ENCODE measurements at places on chromosomes 2 and 18. TPM values are rescaled to one million over a fixed set of nuclear protein-coding genes. Genes with fewer than 3 reads are reported as not detected.

IL36A gene
- not detected for polyA plus RNA-seq

- DNase-seq: no peak
These were observed 16.3 kb downstream of the CROCC2 start for GRCh38 chr2:240922245-240922981.

- DNase-seq: no peak
These were observed 672.3 kb upstream of the REG3G start for GRCh38 chr2:78353168-78353567.

DNA sequence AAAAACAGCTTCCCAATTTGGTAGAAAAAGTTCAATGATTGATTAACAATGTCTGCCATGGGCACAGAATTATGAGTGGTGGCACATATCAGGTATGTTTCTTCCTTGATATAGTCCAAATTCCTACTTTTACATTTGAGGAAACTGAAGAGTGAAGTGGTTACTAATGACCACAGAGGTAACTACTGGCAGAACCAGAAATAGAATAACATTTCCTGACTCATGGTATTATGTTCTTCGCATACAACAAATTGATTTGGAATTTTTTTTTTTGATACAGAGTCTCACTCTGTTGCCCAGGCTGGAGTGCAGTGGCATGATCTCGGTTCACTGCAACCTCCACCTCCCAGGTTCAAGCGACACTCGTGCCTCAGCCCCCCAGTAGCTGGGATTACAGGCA, 6.0 kb upstream of the NFE2L2 start:
- DNase-seq: no peak

GRCh38 chr2:217452928-217453327, 549.9 kb downstream of the TNS1 start:
- no peak for DNase-seq
